ENCODE measurements at places on chromosomes 3 and 15. TPM values are rescaled to one million over a fixed set of nuclear protein-coding genes. Genes with fewer than 3 reads are reported as not detected.

- no peak for DNase-seq
These were observed 7.4 kb upstream of the ITPKA start for GRCh38 chr15:41486286-41486685.

GRCh38 chr15:69663982-69664381 lies 211.4 kb downstream of the RPLP1 start:
- DNase-seq: no peak

- DNase-seq: no peak
These were observed 66.7 kb downstream of the FBXL22 start for GRCh38 chr15:63663906-63664305.

DNA sequence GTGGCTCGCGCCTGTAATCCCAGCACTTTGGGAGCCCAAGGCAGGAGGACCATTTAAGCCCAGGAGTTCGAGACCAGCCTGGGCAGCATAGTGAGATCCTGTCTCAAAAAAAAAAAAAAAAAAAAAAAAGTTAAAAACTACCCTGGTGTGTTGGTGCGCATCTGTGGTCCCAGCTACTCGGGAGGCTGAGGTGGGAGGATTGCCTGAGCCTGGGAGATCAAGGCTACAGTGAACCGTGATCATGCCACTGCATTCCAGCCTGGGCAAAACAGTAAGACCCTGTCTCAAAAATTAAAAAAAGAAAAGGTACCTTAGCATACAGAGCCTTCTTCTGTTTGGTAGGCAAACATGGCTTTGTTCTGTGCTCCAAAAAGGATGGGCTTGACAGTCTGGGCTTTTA lies 57.5 kb downstream of the PTPRG start:
- no peak for DNase-seq

LOXL1 gene
- polyA plus RNA-seq: 14.4 TPM

POPDC2 gene
- polyA plus RNA-seq: 0.57 TPM

All from endothelial cell of umbilical vein (primary cell).